ENCODE measurements at places on chromosomes 1 and 21. TPM values are rescaled to one million over a fixed set of nuclear protein-coding genes. Genes with fewer than 3 reads are reported as not detected.

- DNase-seq, result no peak
Observed at GRCh38 chr1:217354895-217355294, 276.0 kb downstream of the GPATCH2 start.

GRCh38 chr1:169999331-169999741, 75.2 kb downstream of the KIFAP3 start:
- DNase-seq, result no peak

- no peak for DNase-seq
Observed at GRCh38 chr1:201353186-201353940, 24.1 kb downstream of the TNNT2 start.

DNA sequence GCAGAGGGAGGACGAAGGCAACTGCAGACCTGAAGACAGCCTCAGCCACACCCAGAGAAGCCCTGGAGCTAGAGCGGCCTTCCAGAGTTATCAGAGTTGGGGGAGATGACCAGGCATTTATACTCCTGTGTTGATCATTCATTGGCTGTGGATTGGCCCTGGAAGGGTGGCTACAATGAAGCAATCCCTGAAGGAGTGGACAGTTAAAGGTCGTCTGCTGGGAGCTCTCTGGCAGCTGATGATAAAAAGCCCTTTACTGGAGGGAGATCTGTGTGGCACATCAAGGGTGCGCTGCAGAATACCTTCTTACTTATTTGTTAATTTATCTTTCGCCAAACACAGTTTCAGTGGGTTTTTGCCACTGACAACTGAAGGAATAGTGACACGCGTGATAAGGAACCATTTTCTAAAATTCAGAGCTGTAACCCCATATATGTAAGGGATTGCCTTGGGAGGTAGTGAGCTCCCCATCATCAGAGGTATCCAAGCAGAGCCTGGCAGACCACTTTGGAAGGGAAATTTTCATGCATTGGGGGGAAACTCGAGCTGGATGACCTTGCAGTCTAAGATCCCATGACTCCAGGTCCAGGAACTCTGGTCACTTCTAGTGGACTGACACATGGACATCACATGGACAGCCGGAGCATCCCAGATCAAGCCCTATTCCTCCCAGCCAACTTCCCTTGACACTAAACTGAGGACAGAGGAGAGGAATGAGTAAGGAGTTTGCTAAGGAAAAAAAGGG, 126.4 kb upstream of the GADD45A start:
- DNase-seq, result no peak

- peak; percentile 78 for DNase-seq
Observed at GRCh38 chr1:206112600-206113301, 4.4 kb downstream of the AVPR1B start.

DNA sequence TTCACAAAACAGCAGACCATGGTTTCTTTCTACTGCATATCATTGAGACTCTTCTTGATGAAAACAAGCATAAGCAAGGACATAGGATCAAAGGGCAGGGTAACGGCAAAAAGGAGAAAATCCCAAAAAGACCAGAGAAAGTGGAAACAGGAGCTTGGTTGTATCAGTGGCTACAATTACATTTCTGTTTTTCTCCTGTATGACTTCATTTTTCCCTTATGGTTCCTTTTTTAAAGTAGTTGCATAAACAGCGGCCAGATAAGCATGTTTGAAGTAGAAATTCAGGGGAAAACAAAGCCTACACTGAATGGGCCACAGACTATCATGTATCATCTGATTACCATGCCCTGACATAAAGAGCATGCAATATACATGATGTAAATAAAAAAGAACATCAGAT, 4.6 kb downstream of the EGLN1 start:
- DNase-seq, result no peak

GRCh38 chr1:113303267-113303666, 87.0 kb upstream of the MAGI3 start:
- DNase-seq, result no peak

DNA sequence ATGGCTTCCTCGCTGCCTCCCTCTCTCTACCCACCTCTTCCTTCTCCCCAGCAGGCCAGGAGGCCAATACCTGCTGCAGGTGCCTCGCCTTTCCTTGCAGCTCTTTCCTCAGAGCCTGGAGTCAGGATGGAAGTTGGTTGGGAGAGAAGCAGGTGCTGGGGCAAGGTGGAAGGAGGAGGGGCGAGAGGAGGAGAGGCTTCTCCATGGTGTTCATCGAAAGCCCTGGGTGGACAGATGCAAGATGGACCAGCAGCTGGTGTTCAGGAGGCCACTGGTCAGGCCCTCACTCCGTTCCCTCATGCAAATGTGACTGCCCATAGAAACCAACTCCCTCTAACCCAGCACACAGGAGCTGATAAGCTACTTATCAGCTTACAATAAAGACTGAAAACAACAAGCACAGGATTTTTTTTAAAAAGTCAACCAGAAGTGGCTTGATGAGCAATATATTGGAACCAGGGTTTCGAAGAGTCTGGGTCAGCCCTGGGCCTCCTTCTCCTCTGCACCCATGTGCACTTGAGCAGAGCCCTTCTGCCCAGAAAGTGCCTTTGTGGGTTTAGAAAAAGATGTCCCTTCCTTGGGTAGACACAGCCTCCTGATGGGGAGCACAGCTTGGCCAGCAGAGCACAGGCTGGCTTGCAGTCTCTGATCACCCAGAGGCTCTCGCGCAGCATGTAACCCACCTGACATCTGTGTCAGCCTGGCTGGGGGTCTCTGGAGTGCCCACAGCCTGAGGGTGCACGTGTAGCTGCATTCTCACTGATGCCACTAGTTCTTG, 16.6 kb upstream of the GSTM4 start:
- DNase-seq, result no peak

DNA sequence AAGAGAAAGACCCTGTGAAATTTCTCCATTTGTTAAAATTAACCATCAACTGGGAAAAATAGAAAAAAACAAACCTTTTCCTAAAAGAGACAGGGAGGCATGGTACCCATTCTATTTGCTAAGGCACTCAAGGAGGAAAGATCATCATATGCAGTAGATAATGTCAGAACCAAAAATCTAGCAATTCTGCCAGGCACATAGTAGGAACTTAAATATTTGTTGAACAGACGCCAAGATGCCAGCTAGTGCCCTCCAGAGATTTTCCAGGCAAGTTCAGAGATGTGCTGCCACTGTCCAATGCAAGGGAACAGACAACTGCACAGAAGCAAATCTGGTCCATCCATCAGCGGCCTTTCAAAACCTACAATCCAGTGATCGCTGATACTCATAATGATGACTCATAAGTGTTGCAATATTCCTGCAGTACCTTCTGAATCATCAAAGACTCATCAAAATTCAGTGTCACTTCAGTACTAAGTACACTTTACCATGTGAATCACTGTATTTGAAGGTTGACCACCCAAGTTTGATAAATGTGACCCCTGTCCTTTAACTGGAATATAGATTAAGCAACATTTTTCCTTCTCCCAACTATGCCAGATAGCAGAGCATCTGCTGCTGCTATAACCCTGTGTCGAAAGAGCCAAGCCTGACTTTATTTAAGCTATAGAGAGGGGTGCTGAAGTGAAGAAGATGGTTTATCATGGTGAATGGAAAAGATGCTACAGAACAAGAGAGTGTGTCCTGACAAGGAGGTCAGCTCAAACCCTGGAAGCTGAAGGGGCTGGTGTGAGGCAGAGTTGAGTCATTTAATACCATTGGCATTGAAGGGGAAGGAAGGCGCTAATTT, 99.1 kb downstream of the MT1HL1 start:
- no peak for DNase-seq

DNA sequence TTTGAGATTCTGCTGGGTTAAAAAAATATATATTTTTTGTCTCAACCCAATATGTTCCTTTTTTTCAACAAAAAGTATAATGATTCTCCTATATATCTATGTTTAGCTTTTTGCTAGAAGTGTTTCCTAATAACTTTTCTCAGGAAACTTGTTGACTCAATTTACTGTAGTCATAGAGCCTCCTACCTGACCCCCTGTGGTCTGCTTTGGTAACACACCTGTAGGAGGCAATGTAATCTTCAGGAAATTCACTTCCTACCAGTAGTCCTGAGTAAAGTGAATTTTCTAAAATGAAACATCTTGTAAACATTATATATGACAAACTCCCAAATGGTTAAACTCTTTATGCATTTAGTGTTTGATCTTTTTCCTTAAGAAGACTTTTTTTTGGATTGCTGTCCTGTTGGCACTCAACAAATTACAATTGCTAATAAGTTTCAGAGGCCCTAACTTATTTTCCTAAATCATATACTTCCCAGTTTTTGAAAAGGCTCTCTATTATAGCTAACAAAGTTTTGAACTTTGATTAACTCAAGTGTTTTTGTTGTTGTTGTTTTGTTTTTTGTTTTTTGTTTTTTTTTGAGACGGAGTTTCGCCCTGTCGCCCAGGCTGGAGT, 118.3 kb downstream of the OLFML2B start:
- no peak for DNase-seq

GRCh38 chr1:90135286-90135685, 140.4 kb downstream of the ZNF326 start:
- no peak for DNase-seq

GRCh38 chr21:29195981-29196669, 65.7 kb downstream of the MAP3K7CL start:
- DNase-seq, result no peak

GRCh38 chr1:12386130-12386529, 156.3 kb downstream of the VPS13D start:
- no peak for DNase-seq

DNA sequence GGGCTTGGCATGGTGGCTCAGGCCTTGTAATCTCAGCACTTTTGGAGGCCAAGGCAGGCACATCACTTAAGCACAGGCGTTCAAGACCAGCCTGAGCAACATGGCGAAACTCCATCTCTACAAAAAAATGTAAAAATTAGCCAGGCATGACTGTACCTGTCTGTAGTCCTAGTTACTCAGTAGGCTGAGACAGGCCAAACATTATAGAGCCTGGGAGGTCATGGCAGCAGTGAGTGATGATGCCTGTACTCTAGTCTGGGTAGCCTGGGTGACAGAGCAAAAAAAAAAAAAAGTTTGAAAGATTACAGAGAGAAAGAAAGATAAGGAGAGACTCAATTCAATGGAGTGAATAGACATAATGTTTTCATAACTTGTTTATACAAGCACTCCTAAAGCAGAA, 556.5 kb upstream of the BRINP3 start:
- no peak for DNase-seq

GRCh38 chr1:205678286-205679111, 1.8 kb downstream of the SLC45A3 start:
- no peak for DNase-seq

- DNase-seq, result no peak
Observed at GRCh38 chr21:9760398-9761074, 760.8 kb upstream of the TPTE start.

GRCh38 chr1:150551784-150552127, 2.5 kb downstream of the ADAMTSL4 start:
- DNase-seq, result no peak

DNA sequence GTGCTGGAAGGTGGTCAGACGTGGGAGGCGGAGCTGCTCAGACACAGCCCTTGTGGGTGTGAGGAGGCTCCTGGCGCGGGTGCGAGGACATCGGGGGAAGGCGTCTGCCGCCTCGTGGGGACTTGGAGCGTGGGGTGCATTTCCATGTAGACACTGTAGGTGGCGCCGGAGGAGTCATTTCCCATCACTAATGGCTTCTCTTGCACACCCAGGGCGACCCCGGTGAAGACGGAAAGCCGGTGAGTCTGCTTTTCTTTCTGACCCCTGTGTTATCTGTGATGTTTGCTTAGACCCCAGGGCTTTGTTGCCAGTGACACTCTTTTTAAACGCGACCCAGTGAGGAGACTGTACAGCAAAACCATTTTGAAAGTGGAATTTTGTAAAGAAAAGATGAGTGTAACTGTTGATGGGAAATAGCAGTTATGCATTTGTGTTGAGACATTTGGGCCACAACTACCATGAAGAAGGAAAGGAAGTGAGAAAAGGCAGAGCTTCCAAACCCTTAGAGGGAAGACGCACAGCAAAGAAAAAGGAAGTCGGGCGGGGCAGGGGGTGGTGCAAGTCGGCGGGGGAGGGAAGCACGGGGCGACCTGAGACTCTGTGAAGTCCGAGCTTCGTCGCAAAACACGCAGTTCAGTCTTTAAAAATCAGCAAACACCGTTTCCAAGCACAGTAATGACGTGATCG, 64.0 kb downstream of the SLC19A1 start:
- peak; percentile 82 for DNase-seq

DNA sequence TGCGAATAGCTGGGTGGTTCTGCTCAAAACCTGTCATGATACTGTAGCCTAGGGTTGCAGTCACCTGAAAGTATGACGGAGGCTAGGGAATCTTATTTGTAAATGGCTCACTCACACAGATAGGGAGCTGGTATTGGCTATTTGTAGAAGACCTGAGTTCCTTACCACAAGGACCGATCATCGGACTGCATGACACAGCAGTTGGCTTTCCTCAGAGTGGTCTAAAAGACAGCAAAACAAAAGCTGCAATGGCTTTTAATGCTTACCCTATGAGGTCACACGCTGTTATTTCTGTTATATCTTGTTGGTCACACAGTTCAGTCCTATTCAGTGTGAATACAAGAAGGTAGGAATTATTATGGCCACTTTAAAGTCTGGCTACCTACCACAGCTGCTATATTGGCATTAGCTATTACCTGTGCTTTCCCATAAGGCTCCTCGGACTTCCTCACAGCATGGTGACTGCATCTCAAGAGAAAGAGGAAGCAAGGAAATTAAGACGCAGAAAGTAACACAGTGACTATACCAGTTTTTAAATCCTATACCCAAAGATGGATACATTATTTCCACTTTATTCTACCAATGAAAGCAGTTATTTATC, 68.4 kb upstream of the LRRC7 start:
- DNase-seq, result no peak

DNA sequence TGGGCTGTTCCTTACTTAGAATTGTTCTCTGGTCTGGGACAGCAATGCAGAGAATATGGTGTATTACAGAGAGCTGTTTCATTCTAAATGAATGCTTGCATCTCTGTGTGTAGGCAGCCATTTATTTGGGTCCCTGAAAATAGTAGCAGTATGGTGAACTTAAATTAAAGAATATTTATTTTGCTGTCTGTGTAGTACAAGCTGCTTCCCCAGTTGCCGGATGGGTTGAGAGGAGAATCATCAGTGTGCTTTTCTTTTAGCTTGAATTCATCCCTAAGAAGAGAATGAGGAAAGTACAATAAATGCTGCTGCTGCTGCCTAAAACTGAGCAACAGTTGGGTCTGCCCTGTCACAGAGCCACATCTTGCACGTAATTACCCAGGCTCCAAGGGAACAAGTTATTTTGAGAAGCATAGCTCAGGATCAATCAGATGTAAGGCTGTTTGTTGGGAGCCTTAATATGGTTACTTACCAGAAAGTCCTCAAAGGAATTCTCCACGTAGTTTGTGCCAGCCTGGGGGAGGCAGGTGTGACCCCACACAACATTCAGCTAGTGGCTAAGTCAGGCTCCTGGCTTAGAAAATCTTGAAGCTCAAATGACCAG, 16.6 kb downstream of the ACTN2 start:
- DNase-seq, result no peak

- no peak for DNase-seq
Observed at GRCh38 chr1:40438391-40439015, 11.8 kb upstream of the ZFP69B start.

The OR2L3 gene
- total RNA-seq, result not detected

The FBLIM1 gene
- total RNA-seq, result 11.2 TPM

The SGIP1 gene
- total RNA-seq, result 11.1 TPM

The OLFML3 gene
- total RNA-seq, result 36.6 TPM

The PHLDA3 gene
- 62.3 TPM for total RNA-seq

The C4BPA gene
- 39.0 TPM for total RNA-seq

The CLCA1 gene
- total RNA-seq, result not detected

The TMCO1 gene
- total RNA-seq, result 82.4 TPM
